ENCODE measurements at places on chromosomes 1 and 21.

DNA sequence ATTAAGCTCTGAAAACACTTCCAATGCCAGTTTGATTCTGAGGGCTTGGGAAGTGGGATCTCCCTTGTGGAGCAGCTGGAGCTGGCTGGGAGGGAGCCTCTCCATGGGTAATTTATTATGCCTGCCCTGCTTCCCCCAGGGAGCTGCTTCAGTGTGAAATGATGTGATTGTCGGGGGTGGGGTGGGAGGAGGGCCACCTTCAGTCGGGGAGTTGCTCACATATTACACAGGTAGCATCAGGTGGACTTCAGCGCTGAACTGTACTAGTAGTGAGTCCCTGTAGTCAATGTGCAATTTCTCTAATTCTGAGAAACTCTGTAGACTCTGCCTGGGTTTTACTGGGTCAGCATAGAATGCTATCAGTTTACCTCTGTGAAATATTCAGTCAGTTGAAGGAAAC lies 12.8 kb downstream of the PLA2G2E start:
- DNase-seq = no peak

DNA sequence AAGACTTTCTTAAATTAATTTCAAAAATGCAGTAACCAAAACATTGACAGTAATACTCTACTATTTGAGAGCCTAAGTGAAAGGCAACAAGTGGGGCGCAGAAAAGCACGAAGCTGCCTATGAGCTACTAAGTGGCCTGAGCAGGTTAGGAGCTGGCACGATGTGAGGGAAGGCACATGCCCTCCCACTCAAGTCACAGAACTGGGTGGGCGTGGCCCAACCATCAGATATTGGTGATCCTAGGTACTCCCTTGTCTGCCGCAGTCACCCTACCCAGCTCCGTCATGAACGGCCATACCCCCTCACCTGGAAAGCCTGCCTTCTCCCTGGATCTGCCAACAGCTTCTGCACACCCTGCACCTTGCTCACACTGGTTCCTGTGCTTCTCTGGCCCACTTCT lies 40.8 kb downstream of the SSBP3 start:
- no peak for DNase-seq

- no peak for DNase-seq
Observed at GRCh38 chr21:32008714-32009113, 135.9 kb downstream of the HUNK start.

DNA sequence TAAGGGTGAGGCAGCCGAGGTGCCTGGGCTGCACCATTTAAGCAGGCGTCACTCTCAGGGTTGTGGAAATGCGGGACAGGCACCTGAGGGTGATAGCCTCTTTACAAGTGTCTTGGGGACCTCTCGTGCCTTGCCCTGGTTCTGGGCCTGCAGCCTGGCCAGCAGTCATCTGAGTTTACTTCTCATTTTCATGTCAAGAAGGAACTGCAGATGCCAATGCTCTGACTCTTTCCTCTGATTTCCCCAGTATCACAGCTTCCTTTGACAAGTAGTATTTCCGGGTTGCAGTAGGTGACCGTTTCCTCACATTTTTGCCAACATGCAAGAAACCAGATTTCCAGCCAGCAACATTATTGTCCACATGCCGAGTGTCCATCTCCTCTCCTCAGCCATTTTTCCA lies 286.9 kb downstream of the DISC1 start:
- DNase-seq = no peak

GRCh38 chr1:20379075-20379474 lies 88.4 kb downstream of the VWA5B1 start:
- no peak for DNase-seq

DNA sequence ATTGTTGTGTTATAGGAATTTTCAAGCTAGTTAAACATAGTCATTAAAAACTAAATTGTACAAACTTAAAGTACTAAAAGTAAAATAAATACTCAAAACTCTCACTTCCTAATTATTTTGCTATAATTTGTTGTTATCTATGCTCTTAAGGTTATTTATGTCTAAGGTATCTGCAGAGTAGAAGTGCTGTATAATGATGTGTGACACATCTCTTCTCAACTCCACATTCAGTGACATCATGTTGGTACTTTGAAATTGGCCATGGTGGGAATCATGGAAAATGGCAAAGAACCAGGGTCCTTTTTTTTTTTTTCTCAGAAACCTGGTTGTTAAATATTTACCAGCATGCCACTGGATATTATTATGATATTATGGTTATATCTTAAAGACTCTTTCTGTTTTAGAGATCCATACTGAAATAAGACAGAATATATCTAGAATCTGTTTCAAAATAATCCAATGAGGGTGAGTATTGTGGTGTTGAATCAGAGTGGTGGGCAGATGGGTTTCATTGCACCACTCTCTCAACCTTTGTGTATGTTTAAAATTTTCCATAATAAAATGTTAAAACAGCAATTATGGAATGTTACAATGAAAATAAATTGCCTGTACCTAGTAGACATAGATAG lies 22.4 kb downstream of the LRRC8B start:
- DNase-seq = no peak

DNA sequence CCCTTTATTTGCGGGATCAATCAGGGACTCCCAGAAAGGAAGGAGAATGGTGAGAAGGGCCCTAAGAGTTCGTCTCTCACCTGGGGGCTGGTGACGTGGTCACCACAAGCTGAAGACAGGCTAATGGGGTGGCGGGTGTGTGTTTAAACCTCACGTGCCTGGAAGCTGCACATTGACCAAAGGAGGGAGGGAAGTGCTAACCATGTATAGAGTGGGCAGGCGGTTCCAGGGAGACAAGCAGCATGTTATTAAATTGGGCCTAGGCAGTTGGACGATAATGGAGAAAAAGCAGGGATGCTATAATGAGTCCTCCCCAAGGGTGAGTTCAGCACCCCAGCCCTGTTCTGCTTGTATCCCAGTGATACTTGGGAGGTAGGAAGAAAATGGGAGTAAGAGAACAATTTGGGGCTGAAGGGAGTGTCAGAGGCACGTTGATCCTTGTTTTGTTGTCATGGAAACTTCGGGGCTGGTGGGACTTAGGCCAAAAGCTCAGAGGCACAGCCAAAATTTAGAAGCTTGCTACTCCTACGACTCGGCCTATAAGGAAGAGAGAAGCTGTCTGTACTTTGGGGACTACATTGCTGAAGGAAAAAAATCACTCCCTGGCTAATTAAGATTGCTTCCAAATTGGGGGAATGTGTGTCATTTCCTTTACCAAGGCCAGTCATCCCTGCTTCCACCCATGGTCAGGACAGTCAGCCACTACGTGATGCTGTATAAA lies 33.2 kb upstream of the EPHA8 start:
- DNase-seq = no peak

DNA sequence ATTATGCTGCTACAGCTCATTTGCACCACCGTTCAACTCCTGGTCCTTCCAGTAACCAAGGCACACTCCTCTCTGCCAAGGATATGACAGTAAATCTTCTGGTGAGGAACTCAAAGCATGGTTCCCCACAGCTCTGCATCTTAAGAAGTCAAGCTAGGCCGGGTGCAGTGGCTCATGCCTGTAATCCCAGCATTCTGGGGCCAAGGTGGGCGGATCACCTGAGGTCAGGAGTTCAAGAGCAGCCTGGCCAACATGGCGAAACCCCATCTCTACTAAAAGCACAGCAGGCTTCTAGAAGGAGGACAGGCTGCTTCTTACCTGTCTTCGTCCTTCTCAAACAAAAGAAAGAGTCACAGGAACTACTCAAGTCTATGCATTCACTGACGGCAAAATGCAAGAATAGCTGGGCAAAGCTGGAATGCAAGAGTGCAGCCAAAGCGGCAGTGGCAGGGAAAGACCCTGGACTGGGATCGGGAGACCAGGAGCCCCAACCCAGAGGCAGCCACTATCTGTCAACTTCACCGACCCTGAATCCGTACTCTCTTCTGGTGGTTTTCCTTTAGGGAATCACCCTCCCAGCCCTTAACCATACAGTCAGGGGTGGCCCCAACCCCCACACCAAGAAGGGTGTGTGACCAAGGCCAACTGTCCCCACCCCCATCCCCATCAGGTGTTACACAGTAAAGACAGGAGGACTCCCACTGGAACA lies 75.5 kb downstream of the NPHP4 start:
- no peak for DNase-seq

- no peak for DNase-seq
Observed at GRCh38 chr1:161190962-161191521, 7.8 kb downstream of the ADAMTS4 start.

DNA sequence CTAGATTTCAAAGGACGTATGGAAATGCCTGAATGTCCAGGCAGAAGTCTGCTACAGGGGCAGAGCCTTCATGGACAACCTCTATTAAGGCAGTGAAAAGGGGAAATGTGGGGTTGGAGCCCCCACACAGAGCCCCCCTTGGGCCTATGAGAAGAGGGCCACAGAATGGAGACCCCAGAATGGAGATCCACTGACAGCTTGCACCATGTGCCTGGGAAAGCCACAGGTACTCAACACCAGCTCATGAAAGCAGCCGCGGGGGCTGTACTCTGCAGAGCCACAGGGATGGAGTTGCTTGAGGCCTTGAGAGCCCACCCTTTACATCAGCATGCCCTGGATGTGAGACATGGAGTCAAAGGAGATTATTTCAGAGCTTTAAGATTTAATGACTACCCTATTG lies 108.7 kb downstream of the DMRTB1 start:
- DNase-seq = no peak

- no peak for DNase-seq
Observed at GRCh38 chr1:111813440-111814304, 58.0 kb downstream of the DDX20 start.

DNA sequence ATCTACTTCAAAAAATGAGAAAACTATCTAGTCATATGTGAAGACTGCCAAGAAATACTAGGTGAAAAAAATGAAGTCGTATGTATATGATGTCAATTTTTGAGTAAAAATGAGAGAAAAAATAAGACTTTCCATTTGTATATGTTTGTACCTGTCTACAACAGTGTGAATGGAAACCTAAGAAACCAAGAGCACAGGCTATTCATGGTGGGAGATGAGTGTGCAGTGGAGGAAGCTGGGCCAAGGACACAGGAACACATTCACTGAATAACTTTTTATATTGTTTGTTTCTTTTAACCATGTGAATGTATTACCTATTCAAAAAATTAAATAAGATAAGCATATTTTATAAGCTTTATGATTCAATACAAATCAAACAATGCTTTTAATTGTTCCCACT lies 67.0 kb downstream of the ERO1B start:
- no peak for DNase-seq

- no peak for DNase-seq
Observed at GRCh38 chr1:109790735-109791494, 27.2 kb upstream of the EPS8L3 start.

DNA sequence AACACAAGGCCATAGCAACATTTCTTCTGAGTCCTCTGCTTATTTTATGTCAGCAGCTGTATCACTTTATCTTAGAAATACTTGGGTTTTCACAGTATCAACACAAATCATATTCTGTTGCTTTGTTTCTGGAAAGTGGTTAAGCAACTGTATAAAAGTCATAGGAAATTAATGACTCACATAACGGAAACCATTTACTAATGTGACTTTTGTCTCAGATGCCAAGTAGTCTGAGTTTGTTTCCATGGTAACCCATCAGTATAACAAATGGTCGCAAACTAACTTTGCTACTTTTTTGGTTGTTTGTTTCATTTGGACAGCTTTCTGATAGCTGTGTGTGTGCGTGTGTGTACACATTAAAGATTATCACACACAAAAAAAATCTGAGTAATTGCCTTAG lies 31.1 kb downstream of the EEIG2 start:
- DNase-seq = no peak

GRCh38 chr1:70331962-70332361 lies 22.6 kb downstream of the ANKRD13C start:
- no peak for DNase-seq

DNA sequence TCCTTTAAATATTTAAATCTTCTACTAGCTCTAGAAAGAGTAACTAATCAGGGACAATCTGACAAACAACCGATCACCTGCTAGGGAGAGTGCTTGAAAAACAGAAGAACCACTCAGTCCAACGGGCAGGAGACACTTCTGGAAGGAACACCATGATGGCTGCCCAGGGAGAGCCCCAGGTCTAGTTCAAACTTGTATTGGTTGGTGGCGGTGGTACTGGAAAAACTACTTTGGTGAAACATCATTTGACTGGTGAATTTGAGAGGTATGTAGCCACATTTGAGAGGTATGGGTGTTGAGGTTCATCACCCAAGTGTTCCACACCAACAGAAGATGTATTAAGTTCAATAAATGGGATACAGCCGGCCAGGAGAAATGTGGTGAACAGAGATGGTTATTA lies 4.8 kb upstream of the WDR47 start:
- no peak for DNase-seq

GRCh38 chr1:228156941-228157728 lies 7.4 kb downstream of the GJC2 start:
- no peak for DNase-seq

DNA sequence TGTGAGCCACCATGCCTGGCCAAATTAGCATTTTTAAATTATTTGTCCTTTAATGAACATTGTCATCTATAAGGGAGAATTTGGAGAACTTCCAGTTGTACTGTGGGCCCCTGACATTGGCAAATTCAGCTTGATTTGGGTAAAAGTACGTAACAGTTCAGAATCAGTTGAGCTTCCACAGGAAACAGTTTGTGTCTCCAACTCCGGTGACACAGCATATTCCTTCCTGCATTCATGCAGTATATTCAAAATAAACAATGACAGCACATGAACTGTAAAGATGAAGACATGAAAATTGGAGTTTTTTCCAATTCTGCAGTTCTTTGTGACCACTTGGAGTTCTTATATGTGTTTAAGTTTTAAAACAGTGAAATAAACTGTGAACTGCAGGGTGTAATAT lies 28.2 kb downstream of the RNF220 start:
- DNase-seq = no peak

- DNase-seq = no peak
Observed at GRCh38 chr1:158248118-158248517, 6.1 kb upstream of the CD1A start.

- DNase-seq = no peak
Observed at GRCh38 chr1:183470147-183470960, 1.9 kb upstream of the SMG7 start.

- DNase-seq = no peak
Observed at GRCh38 chr21:37658817-37659458, 257.3 kb downstream of the KCNJ6 start.

DNA sequence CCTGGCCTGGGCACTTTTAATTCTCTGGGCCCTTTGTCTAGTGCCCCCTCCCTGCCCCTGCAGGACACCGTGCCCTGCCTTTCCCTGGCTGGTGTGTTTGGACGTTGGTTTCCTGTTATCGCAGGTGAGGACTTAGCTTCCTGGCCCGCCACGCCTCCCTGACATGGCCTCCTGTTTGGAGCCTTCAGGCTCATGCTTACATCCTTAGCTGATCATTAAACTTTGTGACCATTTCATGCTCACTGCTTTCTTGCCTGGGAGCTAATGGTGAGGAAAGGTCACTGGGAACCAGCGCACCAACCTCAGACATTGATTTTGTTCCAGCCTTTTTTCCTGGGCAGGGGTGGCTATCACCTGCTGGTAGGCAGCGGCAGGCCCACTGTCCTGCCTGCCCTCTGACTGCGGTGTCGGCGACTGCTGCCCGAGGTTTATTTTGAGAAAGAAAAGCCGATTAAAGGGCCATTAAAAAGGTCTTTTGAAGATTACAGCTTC lies 3.7 kb downstream of the PFKL start:
- no peak for DNase-seq
